ENCODE measurements at places on chromosomes 7 and 10. TPM values are rescaled to one million over a fixed set of nuclear protein-coding genes. Genes with fewer than 3 reads are reported as not detected.
A peak's percentile ranks its signal among the peaks of the same experiment; 100 is the strongest.

CCDC136 gene
- total RNA-seq = 6.2 TPM

ENTPD1 gene
- 22.3 TPM for total RNA-seq

SPDYE2 gene
- 0.47 TPM for total RNA-seq

VTI1A gene
- 19.4 TPM for total RNA-seq

DNA sequence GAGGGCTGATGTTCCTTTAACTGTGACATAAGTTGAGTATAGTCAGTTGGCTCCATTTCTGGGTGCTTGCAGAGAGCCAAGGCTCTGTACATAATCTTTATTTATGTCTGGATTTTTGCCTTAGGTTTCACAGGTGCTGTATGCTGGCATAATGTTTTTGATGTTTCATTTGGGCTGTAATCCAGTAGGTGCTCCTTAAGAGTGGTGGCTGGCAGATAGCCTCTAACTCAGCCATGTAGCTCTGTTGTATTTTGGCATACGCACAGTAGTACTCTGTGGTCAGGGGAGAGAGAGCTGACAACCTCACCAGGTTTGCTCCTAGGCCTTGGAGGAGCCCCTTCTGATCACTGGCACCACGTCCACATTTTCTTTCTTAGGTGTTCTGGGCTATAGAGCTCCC is 61.1 kb downstream of the RNF133 start:
- no peak overlapping the region for H3K27ac ChIP-seq
- no peaks in the 10 kb centered on the region for H3K27me3 ChIP-seq
- H3K36me3 ChIP-seq = no peaks in the 10 kb centered on the region
- H3K4me3 ChIP-seq = no peak overlapping the region

DNA sequence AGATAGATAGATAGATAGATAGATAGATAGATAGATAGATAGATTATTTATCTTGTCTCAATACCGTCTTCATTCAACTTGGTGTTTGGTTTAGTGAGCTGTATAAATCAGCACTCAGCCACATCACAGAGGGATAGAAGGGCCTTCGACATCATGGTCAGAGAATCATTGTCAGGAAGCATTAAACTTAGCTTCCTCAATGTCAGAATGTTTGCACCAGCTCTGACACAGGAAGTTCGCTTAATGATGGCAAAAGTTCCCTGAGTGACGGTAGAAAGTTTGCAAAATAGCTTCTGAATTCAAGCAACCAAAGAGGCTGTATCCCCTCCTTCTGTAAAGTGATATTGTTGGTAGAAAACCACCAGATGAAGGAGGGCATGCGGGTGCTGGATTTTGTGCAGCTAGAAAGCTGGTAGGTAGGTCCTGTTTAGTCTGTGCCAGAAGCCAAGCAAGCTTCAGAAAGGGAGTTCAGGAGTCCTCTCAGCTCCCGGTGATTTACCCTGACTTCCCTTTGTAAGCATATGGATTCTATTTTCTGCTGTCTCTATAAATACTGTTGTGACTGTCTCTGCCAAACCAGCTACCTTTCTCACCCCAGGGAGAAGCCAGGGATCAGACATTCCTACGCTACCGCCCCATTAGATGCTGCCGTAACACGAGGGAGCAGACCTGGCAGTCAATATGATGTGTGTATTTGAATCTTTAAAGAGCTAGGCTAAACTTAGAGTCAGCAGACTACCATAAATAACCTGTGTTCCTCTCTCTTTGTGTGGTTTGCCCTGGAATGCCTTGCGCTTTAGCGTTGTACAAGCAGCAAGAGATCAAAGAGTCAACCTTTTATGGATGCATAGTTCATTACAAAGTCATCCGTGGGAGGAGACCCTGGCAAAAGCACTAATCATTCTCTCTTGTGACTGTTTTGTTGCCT is 200.5 kb upstream of the KIAA1217 start:
- H3K36me3 ChIP-seq = no peaks in the 10 kb centered on the region
- H3K4me1 ChIP-seq = no peaks in the 10 kb centered on the region

DNA sequence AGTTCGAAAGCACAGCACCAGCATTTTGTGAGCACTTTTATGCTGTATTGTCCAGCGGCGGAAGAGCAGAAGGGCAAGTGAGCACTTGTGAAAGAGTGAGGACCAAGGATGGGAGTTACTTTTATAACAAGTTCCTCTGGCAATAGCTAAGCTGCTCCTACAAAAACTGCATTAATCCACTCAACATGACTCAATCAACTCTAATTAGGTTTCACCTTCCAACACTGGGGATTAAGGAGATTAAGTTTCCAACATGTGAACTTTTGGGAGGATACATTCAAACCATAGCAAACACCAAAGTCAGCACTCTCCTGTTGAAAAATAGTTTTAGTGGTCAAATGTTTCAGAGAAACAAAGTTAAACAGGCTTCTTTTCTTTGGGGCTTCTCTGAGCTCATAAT is 844.5 kb downstream of the REEP3 start:
- H3K4me1 ChIP-seq = no peaks in the 10 kb centered on the region
- no peak for DNase-seq
- no peak overlapping the region for H3K27ac ChIP-seq
- no peak overlapping the region for H3K4me3 ChIP-seq
- no peaks in the 10 kb centered on the region for H3K27me3 ChIP-seq

- no peak overlapping the region for H3K4me3 ChIP-seq
- DNase-seq = no peak
- no peaks in the 10 kb centered on the region for H3K27me3 ChIP-seq
- H3K27ac ChIP-seq = no peak overlapping the region
Measured at GRCh38 chr10:8246548-8246947, 192.1 kb downstream of the GATA3 start.

GRCh38 chr7:73976761-73977618 is 51.0 kb upstream of the ELN start:
- H3K4me3 ChIP-seq = no peak overlapping the region
- peaks cover 3% of the 10 kb centered on the region for H3K4me1 ChIP-seq
- H3K36me3 ChIP-seq = no peaks in the 10 kb centered on the region
- no peak for DNase-seq
- H3K27ac ChIP-seq = no peak overlapping the region

DNA sequence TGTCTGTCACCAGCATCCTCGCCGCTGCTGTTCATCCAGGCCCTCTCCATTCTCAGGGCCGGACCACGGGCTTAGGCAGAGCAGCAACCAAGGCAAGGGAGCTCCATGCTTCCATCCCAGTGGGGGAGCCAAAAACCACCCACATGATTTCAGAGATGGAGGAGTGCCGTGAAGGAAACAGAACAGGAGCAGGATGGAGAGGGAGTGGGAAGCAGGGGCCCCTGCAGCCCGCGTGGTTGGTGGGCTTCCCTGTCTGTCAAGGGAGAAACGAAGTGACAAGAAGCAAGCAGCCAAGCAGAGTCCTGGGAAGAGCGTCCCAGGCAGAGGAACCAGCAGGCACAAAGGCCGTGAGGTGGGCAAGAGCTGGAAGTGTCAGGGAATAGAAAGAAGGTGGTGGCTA is 95.7 kb downstream of the SLIT1 start:
- H3K27me3 ChIP-seq = no peaks in the 10 kb centered on the region
- H3K4me1 ChIP-seq = no peaks in the 10 kb centered on the region
- no peak overlapping the region for H3K27ac ChIP-seq
- DNase-seq = no peak
- no peaks in the 10 kb centered on the region for H3K36me3 ChIP-seq

DNA sequence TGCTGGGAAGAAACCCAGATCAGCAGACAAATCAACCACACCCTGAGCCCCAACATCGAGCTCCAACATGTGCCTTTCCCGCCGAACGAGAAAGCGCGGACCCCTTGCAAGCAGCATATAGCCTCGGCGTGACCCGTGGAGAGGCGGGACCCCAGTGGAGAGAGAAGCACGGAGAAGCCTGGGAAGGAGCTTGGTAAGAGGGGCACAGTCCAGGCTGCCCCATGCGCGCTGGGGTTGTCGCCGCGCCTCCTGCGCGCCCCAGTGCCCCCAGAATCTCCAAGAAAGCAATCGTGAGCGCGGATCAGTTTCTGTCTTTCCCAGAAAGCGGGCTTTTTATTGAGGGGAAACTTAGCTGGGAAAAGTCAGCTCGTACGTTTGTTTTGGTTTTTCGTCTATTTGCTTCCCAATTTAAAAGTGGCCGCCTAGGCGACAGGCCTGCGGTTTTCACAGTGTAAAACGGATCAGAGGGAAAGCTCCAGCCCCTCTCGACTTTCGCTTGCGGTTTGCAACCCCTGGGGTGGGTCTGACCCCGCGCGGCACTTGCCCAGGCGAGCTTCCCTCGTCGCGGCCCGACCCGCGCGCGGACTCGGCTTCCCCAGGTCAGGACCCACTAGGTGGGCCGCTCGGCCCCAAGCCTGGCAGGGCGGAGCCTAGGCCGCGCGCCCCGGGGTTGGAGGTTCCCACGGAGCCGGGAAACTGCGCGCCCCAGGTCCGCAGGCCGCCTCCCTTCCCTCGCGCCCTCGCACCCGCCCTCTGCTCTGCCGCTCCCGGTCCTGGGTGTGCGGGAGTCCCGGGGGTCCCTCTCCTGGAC is 31.1 kb downstream of the SKIDA1 start:
- H3K4me1 ChIP-seq = no peaks in the 10 kb centered on the region
- no peaks in the 10 kb centered on the region for H3K36me3 ChIP-seq
- H3K4me3 ChIP-seq = peak overlapping the region; percentile 66
- no peaks in the 10 kb centered on the region for H3K27me3 ChIP-seq
- DNase-seq = peak; percentile 48
- peak overlapping the region; percentile 56 for H3K27ac ChIP-seq

GRCh38 chr7:67301667-67302066 is 305.0 kb downstream of the TYW1 start:
- peaks cover 5% of the 10 kb centered on the region for H3K4me1 ChIP-seq
- no peaks in the 10 kb centered on the region for H3K27me3 ChIP-seq
- H3K27ac ChIP-seq = peak overlapping the region; percentile 81
- no peaks in the 10 kb centered on the region for H3K36me3 ChIP-seq
- no peak for DNase-seq
- peak overlapping the region; percentile 50 for H3K4me3 ChIP-seq

DNA sequence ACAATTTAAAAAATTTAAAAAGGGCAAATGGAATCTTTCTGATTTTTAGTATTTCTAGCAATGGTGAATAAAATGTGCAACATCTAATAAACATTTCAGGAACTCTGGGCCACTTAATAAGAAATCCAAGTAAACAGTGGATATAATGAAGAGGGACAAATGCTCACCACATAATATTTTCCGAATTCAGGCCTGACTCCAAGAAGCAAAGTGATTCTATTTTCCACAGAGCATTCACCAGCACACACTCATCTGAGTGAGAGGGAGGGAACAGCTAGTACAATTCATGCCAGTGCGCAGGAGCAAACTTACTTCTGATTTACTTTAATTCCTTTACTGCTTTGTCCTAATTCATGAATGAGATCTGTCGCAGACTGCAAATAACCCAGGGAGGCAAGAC is 10.1 kb downstream of the NPVF start:
- no peaks in the 10 kb centered on the region for H3K4me1 ChIP-seq
- DNase-seq = no peak
- H3K27ac ChIP-seq = no peak overlapping the region
- H3K36me3 ChIP-seq = no peaks in the 10 kb centered on the region
- no peaks in the 10 kb centered on the region for H3K27me3 ChIP-seq
- H3K4me3 ChIP-seq = no peak overlapping the region

- no peaks in the 10 kb centered on the region for H3K36me3 ChIP-seq
- no peak overlapping the region for H3K4me3 ChIP-seq
- H3K27me3 ChIP-seq = no peaks in the 10 kb centered on the region
- DNase-seq = no peak
Measured at GRCh38 chr7:7688956-7689355, 29.5 kb downstream of the RPA3 start.

GRCh38 chr10:123485341-123485960 is 180.7 kb upstream of the GPR26 start:
- H3K4me3 ChIP-seq = no peak overlapping the region
- H3K27ac ChIP-seq = no peak overlapping the region
- no peaks in the 10 kb centered on the region for H3K36me3 ChIP-seq

- DNase-seq = no peak
- H3K27me3 ChIP-seq = no peaks in the 10 kb centered on the region
- no peaks in the 10 kb centered on the region for H3K4me1 ChIP-seq
- H3K36me3 ChIP-seq = no peaks in the 10 kb centered on the region
Measured at GRCh38 chr7:24025094-24025493, 258.9 kb upstream of the NPY start.

DNA sequence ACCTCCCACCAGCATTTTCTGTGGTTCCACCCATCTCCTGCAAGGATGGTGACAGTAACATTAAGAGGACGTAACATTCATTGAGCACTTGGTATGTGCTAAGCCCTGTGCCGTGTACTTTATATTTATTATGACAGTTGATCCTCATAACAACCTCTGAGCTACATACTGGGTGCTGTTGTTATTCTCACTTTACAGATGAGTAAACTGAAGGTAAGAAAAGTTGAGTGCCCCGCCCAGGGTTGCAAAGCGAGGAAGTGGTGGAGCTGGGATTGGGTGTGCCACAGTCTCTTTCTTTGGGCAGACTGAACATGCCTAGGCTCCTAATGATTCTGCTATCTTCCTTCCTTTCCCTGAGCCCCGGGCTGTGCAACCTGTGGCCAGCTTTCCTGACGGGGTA is 107.4 kb downstream of the SH3PXD2A start:
- no peaks in the 10 kb centered on the region for H3K27me3 ChIP-seq
- no peaks in the 10 kb centered on the region for H3K36me3 ChIP-seq
- no peak overlapping the region for H3K4me3 ChIP-seq
- no peak overlapping the region for H3K27ac ChIP-seq
- no peak for DNase-seq

DNA sequence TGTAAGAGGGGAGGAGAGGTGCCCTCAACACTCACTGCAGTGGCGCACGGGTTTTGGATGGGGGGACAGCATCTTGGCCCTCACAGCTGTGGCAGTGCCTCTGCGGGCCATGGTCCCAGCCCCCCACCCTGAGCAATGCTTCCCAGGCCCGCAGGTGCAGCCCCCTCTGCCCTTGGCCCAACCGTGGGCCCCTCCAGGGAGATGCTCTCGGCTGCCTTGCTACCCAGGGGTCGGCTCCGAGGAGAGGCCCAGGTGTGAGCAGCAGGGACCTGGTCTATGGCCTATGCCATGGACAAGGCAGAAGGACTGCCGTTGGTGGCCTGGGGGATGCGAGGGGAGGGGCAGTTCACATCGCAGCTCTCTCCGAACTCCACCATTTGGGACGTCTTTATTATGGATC is 159.2 kb downstream of the RNF216 start:
- H3K27ac ChIP-seq = no peak overlapping the region
- no peak for DNase-seq
- no peak overlapping the region for H3K4me3 ChIP-seq
- H3K4me1 ChIP-seq = peaks cover 11% of the 10 kb centered on the region
- H3K36me3 ChIP-seq = no peaks in the 10 kb centered on the region
